HCT116 (cell line): ENCODE measurements at places on chromosomes 4 and X. TPM values are rescaled to one million over a fixed set of nuclear protein-coding genes. Genes with fewer than 3 reads are reported as not detected.

GRCh38 chr4:31126881-31127398, 406.8 kb downstream of the PCDH7 start:
- no peak for DNase-seq

DNA sequence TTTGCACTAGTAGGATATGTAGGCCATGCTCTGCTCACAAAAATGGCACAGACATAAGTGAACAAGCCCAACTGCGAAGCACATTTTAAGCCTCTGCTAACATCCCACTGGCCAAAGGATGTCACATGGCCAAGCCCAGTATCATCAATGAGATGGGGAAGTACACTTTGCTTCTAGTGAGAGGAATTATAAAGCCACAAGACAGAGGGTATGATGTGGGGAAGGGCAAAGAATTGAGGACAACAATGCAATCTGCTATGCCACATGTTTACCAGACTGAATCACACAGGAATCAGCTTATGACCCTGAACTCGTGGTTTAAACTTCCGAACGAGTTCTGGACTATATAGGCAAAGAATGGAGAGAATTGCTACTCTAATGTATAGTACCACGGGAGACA, 39.1 kb downstream of the SUPT20HL1 start:
- no peak for DNase-seq

DNA sequence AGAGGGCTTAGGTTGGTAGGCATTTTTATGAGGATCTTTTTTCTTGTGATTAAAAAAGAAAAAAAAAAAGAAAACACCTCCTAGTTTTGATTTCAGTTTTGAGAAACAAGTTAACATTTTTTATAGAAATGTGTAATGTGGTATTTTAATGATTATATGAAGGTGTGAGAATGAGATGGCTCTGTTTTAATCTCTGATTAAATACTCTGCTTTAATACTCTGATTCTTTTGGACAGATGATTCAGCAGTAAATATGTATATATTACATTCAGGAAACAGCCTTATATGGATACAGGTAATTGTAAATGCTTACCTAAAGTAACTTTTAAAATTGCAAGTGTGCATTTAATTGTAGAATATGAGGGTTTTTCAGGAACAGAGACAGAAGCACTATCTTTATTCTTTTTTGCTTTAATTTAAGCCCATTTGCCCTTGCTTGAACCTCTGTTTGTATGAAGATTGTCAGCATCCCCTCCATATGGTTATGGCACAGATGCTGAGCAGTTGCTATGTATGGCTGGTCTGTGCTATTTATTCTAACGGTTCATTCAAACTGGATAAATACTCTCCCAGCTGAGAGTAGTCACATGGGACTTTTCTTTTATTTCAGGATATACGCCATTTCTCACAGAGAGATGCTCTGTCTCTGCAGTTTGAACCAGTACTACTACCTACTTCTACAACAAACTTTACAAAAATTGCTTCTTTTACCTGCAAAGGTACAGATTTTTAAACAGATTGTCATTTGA, 101.0 kb upstream of the TLR2 start:
- DNase-seq, result no peak

DNA sequence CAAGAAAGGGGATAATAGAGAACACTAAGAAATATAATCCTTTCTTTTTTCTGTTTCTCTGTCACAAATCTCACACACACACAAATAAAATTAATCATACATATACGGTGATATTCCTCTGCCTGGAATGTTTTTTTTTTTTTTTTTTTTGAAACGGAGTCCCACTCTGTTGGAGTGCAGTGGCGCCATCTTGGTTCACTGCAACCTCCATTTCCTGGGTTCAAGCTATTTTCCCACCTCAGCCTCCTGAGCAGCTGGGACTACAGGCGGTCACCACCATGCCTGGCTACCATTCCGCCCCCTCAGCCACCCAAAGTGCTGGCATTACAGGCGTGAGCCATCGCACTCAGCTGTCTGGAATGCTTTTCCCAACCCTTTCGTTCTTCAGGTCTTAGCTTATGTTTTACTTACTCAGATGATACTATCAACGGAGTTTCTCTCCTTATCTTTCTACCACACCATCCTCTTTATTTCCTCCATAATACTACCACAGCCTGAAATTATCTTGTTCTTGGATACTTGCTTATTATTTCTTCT, 69.3 kb downstream of the ANKRD17 start:
- DNase-seq, result no peak

GRCh38 chrX:46978341-46979291, 66.4 kb downstream of the JADE3 start:
- DNase-seq, result peak; percentile 68

DNA sequence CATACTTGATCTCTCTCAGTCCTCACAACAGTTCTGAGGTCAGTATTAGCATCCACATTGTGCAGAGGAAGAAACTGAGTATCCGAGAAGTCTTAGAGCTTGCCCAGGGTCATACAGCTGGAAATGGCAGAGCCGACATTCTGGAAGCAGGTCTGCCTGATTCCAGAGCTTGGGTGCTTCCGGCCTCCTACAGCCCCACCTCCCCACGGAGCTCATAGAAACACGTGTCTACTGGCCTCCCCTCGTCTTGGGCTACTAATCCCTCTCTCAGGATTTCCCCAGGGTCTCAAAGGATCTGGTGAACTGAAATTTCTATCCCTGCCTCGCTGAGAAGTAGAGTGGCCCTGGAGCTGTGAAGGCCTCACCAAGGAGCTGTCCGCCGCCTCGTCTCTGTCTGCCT, 12.0 kb upstream of the KDM5C start:
- no peak for DNase-seq

DNA sequence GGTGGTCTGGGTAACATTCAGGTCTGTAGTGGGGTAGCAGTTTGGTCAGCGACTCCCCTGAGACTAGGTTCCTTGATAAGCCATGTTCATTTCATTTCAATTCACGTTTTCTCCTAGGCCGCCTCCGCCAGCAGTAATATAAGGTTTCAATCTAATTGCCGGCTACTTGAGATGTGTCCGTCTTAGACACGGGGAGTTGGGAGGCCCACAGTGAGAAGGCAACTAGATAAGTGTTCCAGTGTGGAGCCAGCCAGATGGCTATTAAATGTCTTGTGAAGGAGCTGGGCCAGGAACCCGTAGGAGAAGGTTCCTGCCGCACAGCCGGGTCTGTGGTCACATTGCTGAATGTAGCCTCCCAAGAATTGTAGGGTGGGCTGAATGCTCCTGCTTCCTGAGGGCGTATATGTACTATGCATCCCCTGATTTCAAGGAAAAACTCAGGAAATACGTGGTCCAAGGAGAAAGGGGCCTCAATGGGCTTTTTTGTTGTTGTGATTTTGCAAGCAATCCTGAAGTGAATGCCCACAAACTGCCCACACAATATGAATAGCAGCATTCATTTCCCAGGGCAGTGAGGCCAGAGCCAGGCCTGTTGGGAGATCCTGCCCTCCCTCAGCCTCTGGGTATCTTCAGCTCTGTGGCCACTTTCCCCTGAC, 220.6 kb upstream of the RPL34 start:
- DNase-seq, result no peak

DNA sequence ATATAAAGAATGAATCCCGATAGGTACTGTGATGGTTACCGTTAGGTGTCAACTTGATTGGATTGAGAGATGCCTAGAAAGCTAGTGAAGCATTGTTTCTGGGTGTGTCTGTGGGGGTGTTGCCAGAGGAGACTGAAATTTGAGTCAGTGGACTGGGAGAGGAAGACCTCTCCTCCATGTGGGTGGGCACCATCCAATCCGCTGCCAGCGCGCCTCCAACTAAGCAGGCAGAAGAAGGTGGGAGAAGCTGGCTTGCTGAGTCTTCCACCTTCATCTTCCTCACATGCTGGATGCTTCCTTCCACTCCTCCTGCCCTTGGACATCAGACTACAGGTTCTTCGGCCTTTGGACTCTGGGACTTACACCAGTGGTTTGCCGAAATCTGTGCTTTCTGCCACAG, 40.1 kb downstream of the WFS1 start:
- DNase-seq, result no peak

DNA sequence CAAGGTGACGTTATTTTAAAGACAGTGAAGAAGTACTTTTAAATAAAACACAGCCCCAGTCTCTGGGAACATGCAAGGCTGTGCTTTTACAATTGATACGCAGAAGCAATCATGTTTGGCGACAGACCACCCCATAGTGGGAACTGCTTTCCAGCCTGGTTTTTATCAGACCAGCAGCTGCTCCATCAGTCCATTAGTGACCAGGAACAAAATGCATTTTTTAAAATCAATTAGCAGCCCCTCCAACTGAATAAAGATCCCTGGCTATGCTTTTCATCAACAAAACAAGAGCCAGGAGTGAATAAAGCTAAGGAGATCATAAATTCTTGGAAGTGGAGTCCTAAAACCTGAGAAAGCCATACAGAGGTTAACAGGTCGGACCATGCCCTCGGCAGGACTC, 153.0 kb upstream of the TENM3 start:
- no peak for DNase-seq

GRCh38 chr4:122480655-122481487, 24.3 kb upstream of the IL2 start:
- DNase-seq, result no peak

DNA sequence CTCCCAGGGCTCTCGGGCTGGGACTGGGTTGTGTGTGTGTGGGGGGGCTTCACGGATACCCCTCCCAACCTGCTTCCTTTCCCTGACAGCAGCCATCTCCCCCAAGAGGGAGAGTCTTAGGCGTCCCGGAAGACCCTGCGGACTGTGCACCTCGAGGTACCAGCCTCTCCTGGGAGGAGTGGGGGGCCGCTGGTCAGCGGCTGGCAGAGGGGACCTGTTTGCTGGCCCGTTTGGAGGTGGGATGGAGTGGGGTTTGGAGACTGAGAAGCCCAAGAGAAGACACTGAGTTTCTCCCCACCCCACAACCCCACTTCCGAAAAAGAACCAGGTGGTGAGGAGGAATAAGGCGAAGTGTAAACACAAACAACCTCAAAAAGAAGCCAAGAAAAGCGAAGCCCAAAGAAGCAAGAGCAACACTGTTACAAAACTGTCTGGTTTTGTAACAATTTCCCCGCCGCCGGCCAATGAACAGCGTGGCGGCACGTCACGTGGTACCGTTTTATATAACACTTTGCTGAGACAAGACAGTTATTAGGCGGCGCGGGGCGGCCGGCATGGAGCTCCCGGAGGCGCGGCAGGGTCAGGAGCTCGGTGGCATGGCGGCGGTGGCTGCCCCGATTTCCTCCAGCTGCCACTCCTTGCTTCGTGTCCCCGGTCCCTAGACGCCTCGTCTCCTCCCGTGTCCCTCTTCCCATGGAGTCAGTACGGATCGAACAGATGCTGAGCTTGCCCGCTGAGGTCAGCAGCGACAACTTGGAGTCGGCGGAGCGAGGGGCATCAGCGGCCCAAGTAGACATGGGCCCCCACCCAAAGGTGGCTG, at the start of gene LONRF3:
LONRF3 (plus strand) TSS at position 531 of the 820 bp plus-strand sequence; CDS start at position 694, 163 bp downstream.
- DNase-seq, result no peak

DNA sequence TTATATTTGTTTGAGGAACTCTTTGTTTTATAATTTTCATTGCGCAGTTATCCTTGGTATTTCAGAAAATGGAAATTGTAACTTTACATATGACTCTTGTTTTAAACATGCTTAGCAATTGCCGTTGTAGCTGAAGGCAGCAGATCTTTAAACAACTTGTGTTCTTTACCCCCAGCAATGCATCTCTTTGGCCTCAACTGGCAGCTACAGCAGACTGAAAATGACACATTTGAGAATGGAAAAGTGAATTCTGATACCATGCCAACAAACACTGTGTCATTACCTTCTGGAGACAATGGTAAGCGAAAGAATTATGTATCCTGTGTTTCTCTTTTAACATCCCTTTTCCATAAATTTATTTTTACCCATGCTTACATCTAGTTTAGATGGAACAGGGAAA, 263.6 kb downstream of the DCTD start:
- no peak for DNase-seq

- no peak for DNase-seq
Observed at GRCh38 chr4:24842356-24842755, 47.0 kb downstream of the SOD3 start.

DNA sequence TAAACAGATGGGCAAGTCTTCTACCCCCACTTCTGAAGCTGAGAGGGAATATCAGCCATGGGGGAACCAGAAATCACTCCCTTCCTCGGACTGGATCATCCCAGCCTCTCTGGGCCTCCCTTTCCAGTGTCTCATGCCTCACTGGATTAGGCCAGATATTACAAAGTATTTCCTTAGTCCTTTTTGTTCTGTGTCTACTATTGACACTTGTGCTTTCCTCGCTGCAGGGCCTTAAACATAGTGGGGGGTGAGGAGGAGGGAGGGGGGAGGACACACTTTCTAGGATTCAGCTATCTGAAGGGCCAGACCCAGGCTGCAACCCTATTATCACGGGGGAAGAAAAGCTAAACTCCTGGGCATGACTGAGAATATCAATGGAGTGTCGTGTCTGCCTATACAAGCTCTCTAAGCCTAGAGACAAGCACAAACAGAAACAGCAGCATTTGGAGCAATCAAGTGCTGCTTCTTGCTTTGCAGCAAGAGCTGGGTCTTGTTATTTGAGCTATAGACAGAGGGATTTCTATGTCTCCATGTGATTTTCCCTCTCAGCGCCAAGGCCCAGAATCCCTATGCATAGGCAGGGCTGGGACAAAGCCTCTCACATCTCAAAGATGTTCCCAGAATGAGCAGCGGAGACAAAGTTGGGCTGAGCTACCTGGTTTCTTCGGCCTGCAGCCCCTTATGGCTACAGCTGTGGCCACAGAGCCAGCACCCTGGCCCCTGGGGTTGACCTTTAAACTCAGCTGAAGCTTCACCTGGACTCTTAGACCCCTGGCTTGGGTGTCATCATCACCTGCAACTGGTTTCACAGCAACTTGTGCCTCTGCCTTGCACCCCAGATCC, 20.2 kb downstream of the PJA1 start:
- DNase-seq, result no peak

GRCh38 chrX:14528629-14529289, 577 bp upstream of the GLRA2 start:
- peak; percentile 13 for DNase-seq

DNA sequence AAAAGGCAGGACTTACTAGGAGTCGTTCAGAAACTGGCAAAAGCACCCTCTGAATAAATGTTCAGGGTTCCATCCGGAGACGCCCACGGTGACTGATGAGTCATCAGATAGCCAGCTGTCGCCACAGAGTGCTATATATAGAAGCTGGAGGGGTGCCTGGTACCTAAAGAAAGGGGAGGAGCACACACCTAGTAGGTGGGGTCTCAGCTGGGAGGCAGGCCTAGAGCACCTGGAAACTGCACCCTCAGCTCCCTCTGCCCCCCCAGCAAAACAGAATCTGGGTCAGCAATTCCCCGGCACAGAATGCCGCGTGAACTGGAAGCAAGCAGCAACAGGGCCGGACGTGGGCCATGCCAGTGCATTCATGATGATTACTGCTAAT, 242.0 kb downstream of the BCOR start:
- DNase-seq, result peak; percentile 19

DNA sequence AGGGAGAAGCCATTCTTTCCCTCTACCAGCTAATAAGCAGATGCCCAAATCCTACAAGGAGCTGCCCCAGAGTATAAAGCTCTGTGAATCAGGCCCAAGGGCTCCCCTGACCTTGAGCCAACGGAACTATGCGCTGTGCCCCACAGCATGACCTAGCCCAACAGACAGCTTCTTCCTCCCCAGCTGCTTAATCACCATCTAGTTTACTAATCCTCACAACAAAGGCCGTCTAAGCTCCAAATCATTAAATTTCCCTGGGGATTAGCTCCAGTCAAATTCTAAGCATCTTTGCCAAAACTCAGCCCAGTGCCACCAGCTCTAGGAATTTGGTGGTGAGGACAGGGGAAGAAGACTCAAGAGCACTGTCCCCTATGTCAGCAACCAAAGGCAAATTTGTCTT, 113.1 kb downstream of the SHROOM4 start:
- DNase-seq, result no peak

The ABCG2 gene
- 0.44 TPM for total RNA-seq

The SLC10A4 gene
- 8.4 TPM for total RNA-seq

The TMEM255A gene
- not detected for total RNA-seq

The MTNR1A gene
- 0.84 TPM for total RNA-seq

The SCRG1 gene
- not detected for total RNA-seq

The RNF212 gene
- not detected for total RNA-seq

The LUZP4 gene
- total RNA-seq, result not detected

The SASH3 gene
- 0.42 TPM for total RNA-seq
